ENCODE measurements at places on chromosomes 16 and 17.

DNA sequence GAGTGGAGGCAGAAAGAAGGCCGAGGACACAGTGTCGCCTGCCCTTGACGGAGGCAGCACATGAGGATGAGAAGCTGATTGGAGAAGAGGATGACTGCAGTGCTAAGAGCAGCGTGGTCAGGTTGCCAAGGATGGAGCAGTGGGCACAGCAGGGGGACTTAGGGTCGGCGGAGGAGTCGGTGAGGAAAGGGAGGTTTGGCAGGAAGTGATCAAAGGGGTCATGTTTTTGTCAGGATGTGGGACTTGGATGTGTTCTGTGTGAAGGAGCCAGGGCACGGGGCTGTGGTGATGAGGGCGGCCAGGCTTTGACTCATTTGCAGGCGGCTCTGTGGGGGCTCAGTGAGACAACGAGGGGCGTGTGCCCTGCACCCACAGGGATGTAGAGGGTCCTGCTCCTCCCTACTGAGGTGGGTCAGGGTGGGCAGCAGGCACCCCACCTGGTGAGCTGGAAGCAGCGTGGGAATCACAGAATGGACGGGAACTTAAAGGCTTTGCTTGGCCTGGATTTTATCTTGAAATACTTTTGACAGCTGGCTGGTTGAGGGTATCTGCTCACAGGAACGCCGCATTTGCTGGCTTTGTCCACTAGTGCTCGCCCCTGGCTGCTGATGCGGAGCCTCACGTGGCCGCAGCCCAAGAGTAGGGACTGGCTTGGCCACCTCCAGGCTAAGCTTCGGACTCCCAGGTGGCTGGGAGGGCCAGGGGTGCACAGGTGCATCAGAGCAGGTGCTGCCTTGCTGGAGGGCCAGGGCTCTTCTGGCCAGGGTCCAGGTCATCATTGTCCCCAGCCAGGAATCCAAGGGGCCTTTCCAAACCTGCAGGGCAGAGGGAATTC is 6.0 kb downstream of the MPG start:
- no peak for DNase-seq

GRCh38 chr17:7589891-7590691 is at the start of gene SOX15:
TSS of gene SOX15 (minus strand) at chr17:7590094. CDS start at chr17:7589676, 418 bp downstream.
- no peak for DNase-seq

DNA sequence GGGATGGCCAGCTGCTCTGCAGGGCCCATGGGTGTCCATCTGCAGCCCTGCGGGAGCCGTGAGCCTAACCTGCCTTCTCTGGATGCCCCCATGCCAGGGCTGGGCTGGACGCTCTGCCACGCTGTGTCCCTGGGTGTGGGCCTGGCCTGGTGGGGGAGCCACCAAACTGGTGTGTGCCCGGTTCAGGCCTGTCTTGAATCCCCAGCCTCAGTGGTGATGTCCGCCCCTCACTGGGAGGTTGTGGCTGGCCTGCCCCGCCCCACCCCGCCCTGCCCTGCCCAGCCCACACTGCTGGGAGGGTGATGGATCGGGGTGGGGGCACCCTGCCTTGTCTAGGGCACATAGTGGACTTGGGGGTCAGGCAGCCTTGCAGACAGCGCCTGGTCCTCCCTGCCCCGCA is 50.1 kb upstream of the PVALEF start:
- DNase-seq: no peak

- no peak for DNase-seq
Observed at GRCh38 chr16:14087590-14088154, 16.6 kb downstream of the MRTFB start.

- DNase-seq: no peak
Observed at GRCh38 chr17:4743898-4744297, 4.2 kb upstream of the CXCL16 start.

DNA sequence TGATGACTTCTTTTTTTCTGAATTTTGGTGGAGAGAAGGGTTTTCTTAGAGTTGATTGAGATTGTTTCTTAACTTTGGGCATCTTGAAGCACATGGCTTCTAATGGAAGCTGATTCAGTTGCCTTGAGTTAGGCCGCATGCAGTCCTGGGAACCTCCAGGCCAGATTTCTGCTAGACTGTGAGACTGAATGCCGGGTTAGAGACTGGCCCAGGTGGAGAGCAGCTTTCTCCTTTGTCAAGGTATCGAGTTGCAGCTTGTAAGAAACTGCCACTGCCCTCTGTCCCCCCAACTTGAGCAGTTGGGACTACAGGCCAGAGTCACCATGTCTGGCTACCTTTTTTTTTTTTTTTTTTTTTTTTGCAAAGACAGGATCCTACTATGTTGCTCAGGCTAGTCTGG is 77.6 kb downstream of the CLEC16A start:
- no peak for DNase-seq

DNA sequence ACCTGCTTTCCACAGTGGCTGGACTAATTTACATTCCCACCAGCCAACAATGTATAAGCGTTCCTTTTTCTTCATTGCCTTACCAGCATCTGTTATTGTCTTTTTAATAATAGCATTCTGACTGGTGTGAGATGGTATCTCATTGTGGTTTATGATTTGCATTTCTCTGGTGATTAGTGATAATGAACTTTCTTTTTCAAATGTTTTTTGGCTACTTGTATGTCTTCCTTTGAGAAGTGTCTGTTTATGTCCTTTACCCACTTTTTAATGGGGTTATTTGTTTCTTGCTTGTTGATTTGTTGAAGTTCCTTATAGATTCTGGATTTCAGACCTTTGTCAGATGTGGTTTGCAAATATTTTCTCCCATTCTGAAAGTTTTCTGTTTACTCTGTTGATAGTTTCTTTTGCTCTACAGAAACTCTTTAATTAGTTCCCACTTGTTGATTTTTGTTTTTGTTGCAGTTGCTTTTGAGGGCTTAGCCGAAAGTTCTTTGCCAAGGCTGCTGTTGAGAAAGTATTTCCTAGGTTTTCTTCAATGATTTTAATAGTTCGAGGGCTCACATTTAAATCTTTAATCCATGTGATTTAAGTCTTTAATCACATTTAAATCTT is 26.8 kb downstream of the ITGAM start:
- no peak for DNase-seq

GRCh38 chr17:77828749-77829539 is 129.6 kb upstream of the TNRC6C start:
- no peak for DNase-seq

DNA sequence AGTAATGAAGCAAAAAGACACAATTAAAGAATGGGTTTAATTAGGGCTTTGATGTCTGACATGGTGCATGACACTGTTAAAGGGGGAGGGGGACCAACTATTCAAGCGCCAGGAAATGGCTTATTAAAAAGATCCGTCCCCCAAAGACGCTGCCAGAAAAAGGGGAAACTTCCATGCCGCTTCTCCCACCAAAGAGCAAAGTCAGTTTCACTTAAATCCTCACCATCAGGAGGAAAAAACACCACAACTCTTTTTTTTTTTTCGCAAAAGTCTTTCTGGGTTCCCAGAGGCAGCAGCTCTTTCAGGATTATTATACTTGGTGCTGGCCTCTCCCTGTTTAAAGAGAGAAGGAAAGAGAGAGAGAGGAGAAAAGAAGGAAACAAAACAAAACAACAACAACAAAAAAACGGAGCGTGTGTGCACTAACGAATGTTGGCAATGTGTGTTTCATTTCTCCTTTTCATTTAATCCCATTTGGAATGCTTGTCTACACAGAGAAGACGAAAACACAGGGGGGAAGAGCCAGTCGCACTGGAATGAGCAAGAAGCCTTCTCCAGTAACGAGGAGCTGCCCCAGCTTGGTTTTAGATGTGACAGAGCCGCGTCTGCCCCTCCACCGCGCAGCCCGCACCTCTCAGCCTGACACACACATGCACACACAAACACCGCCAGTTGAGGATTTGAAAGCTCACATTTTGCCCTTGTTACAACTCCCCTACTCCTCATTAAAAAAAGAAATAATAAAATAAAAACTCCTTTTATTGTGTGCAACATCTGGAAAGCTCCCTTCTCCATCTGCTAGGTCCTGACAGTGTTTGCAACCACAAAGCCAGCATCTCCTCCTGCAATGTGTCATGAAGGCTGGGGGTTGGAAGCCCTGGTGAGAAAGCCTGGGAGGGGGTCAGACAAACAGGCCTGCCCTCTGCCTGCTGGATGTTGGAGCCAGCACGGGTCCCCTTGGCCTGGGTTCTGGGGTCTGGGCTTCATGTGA is 32.7 kb upstream of the AXIN2 start:
- no peak for DNase-seq

GRCh38 chr16:66266436-66267291 is 99.8 kb upstream of the CDH5 start:
- no peak for DNase-seq

- DNase-seq: no peak
Observed at GRCh38 chr16:79404571-79404970, 196.0 kb downstream of the MAF start.

- no peak for DNase-seq
Observed at GRCh38 chr17:72715906-72716572, 376.4 kb downstream of the SLC39A11 start.

DNA sequence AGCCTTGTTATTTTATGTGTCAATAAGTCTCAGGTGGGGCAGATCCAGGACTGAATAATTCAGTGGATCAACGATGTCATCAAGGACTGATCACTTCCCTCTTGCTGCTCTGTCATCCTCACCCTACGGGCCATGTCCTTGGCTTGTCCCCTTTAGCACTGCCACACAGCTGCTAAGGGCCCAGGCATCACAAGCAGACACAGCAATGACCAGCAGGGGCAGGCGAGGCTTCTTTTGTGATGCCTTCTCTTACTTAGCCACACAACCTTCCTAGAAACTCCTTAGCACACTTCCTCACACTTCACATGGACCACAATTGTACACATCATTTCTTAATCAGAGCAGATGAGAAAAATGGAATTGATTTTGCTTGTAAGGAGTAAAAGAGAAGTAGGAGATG is 356.3 kb upstream of the SOX9 start:
- no peak for DNase-seq

DNA sequence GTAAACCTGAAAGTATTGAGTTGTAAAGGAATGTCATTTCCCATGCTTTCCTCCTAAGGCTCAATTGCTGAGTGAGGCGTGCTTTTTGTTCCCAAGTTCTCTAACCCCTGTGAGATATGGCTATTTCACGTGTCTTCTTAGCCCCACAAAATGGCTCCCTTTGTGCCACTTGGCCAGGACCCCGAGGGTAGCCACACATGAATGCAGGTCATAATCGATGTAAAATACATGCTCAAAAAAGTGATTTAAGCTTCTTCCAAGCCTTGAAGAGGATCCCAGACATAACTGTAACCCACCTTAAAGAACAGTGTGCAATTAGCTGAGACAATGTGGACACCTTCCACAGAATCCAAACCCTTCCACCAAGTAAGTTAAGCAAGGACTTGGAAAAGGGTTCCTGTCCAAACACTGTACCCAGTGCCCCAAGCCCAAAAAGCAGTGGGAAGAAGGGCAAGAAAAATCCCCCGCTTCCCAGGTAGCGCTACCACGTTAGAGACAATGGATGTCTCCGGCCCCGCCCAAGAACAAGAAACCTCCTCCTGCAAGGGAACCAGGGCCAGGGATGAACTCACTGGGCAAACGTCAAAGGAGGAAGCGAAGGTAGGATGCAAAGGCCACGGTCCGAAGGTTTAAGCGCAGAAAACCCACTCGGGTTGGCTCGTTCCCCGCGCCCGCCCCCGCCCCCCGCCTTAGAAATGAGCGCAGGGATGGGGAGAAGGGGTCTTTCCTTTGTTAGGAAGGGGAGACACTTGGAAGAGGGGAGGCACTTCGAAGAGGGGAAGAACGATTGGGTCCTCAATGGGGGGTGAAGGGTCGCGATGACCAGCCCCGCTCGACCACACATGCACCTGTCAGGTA is 1.2 kb downstream of the JPT1 start:
- no peak for DNase-seq

DNA sequence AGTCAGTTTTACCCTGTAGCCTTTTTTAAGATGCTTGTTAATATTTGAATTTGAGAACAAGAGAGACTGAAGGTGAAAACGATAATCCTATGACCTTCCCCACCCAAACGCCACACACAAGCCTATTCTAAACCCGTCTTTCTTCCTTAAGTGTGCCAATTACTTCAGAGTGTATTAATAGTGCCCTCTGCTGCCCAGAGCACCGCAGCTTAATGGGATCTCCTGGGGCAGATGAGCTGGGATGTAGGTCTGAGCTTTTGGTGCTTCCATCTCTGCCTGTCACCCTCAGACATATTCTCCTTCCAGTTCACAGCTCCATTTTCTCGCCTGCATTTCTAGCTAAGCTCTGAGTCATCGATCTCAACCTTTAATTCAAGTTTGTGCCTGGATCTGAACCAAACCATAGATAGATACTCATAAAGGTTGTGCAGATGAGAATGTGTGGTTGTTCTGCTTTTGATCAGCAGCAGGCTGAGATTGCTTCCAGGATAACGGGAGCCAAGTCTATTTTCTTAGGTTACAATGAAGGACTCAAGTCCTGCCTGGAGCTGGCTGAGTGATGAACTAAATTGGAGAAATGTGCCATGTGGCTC is 46.4 kb upstream of the CDH13 start:
- DNase-seq: no peak

- no peak for DNase-seq
Observed at GRCh38 chr17:37188157-37188556, 187.6 kb upstream of the C17orf78 start.

GRCh38 chr16:77171745-77172635 is 19.0 kb upstream of the MON1B start:
- DNase-seq: peak; percentile 43

GRCh38 chr16:56324406-56324805 is 100.9 kb downstream of the AMFR start:
- DNase-seq: no peak

- no peak for DNase-seq
Observed at GRCh38 chr17:8893059-8893458, 25.6 kb upstream of the PIK3R6 start.

DNA sequence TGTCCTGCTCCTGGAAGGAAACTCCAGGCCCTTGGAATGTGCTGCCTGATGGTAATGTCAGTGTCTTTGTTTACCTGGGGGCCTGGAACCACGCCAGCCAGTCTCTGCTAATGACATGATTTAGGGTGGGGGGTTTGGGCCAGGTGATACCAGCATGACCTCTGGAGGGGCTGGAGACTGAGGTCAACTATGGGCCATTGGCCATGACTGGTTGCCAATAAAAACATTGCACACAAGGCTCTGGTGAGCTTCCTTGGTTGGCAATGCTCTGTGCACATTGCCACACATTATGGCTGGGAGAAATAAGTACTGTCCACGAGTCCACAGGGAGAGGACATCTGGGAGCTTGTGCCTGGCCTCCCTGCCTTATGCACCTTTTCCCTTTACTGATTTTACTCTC is 52.5 kb downstream of the LITAF start:
- no peak for DNase-seq

GRCh38 chr16:72649254-72649944 is 398.5 kb downstream of the ZFHX3 start:
- no peak for DNase-seq
